Right ventricle myocardium superior (tissue), 1 donor: ENCODE measurements at places on chromosomes 1 and 21. TPM values are rescaled to one million over a fixed set of nuclear protein-coding genes. Genes with fewer than 3 reads are reported as not detected.

Gene DRAXIN
- 0.05 TPM for total RNA-seq

Gene GNG12
- 31.9 TPM for total RNA-seq

Gene PRDM15
- 3.8 TPM for total RNA-seq

Gene NTMT2
- total RNA-seq = 4.1 TPM

Gene PERM1
- 170 TPM for total RNA-seq

Gene RUNX1
- total RNA-seq = 1.5 TPM

Gene PER3
- total RNA-seq = 14.8 TPM

Gene MAP3K21
- 0.22 TPM for total RNA-seq

Gene ATP6V1G3
- not detected for total RNA-seq

Gene IGSF3
- 17.5 TPM for total RNA-seq

Gene OR2AK2
- total RNA-seq = not detected

Gene SLC2A5
- 2.1 TPM for total RNA-seq

Gene CLCNKA
- 0.35 TPM for total RNA-seq

Gene MIXL1
- not detected for total RNA-seq

Gene MFSD2A
- total RNA-seq = 0.22 TPM

Gene NT5C1A
- 30.4 TPM for total RNA-seq

Gene NBPF4
- total RNA-seq = not detected

Gene MACF1
- total RNA-seq = 200 TPM

Gene COL8A2
- total RNA-seq = 1.4 TPM

Gene SPSB1
- 13.0 TPM for total RNA-seq

Gene GBP6
- 0.13 TPM for total RNA-seq

Gene PPFIA4
- 19.3 TPM for total RNA-seq

Gene FOXD2
- not detected for total RNA-seq

Gene ZSWIM5
- 0.81 TPM for total RNA-seq

Gene TLR5
- total RNA-seq = 3.0 TPM

Gene SH2D2A
- 1.1 TPM for total RNA-seq

Gene PSMG1
- 17.4 TPM for total RNA-seq

Gene FCMR
- total RNA-seq = 3.2 TPM

Gene FAAH
- total RNA-seq = 4.8 TPM

Gene TEX38
- not detected for total RNA-seq

Gene RCSD1
- 42.9 TPM for total RNA-seq

Gene KRTAP7-1
- total RNA-seq = not detected
